GM13977 (cell line): ENCODE measurements at places on chromosomes 4 and X.

DNA sequence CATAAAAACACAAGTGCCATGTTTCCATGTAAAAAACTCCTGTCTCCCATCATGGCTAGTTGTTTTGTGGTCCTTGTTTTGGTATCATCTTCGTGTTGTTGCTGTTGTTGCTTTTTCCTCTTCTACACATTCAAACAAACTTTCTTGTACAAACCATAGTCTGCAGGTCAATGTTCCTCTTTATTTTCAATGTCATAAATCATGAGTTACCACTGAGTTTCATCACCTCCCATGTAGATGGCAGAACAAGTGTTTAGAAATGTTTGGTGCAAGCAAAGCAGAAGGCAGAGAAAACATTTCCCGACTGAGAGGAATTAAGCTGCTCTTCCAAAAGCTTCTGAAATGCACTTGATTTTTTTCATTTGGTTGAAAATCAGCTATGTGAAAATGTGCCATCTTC, 166.0 kb downstream of the ANTXR2 start:
- no peak for DNase-seq

- DNase-seq = no peak
Observed at GRCh38 chr4:122508083-122508482, 51.6 kb upstream of the IL2 start.

GRCh38 chr4:3765271-3766035, 732 bp upstream of the ADRA2C start:
- DNase-seq = peak; percentile 70

- no peak for DNase-seq
Observed at GRCh38 chrX:10893366-10893765, 217.8 kb upstream of the HCCS start.

DNA sequence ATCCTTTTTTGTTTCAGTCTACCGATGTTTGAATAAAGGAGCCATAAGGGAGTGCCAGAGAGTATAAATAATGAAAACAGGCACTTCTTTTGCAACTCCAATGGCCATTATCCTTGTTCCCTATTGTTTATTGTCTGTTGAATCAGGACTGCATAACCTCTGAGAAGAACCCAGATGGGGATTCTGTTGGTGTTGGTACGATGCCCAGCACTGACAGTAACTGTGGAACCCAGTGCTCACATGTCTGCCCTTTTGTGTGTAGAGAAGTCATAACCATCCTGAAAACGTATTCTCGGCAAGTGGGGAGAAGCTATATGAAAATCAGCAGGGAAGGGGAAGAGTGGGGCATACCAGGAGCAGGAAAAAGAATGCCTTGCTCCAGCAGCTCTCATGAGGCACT, 195.1 kb upstream of the EDNRA start:
- DNase-seq = no peak

- DNase-seq = no peak
Observed at GRCh38 chr4:1522606-1523005, 116.4 kb upstream of the NKX1-1 start.

DNA sequence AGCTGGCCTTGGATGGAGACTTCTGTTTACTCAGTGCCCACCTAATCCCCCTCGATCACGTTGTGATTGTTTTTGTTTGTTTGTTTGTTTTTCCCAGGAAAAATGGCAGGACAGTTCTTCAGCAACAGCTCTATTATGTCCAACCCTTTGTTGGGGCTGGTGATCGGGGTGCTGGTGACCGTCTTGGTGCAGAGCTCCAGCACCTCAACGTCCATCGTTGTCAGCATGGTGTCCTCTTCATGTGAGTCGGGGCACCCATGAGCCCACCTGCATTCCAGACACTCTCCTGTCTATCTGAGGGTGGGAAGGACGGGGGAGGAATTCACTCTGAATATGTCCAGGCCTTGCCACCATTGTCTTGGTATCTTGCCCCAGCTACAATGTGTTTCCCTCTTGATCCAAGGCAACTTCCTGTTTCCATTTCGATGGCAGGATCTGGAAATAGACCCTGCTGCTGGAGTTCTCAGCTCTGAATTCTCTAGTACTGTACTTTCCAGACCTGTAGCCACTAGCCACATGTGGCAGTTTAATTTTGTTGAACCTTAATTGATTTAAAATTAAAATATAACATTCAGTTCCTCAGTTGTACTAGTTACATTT, 10.5 kb downstream of the SLC34A2 start:
- no peak for DNase-seq

DNA sequence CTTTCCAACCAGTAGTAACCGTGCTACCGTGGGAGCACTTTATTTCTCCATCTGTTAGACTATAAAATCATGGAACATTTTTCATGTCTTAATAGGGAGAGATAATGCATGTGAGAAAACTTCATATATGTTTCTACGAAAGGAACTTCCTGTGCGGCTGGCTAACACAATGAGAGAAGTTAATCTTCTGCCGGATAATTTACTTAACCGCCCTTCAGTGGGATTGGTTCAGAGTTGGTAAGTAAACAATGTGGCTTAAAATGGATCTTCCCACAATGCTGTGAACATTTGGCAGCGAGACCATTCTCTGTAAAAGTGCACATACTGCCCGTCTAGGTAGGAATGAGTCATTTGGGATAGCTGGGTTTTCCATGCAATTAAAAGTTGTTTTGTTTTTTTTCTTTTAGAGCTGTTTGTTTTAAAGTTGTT, 29.6 kb downstream of the PDK3 start:
- no peak for DNase-seq

GRCh38 chr4:132218406-132218805, 930.7 kb upstream of the PCDH10 start:
- no peak for DNase-seq

- no peak for DNase-seq
Observed at GRCh38 chrX:119757979-119758730, at the start of gene SOWAHD. TSS of gene SOWAHD (plus strand) at chrX:119758588. CDS start at chrX:119758668, 80 bp downstream.

DNA sequence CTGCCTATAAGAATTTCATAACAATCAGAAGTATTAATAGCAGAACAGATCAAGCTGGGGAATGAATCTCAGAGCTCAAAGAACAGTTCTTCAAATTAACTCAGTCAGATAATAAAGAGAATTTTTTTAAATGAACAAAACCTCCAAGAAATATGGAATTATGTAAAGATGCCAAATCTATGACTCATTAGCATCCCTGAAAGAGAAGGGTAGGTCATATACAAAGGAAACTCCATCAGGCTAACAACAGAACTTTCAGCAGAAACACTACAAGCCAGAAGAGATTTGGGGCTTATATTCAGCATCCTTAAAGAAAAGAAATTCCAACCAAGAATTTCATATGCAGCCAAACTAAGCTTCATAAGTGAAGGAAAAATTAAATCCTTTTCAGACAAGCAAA, 28.6 kb downstream of the CBR4 start:
- DNase-seq = no peak

- DNase-seq = no peak
Observed at GRCh38 chr4:113998079-113998478, 18.6 kb upstream of the ARSJ start.

GRCh38 chr4:41077628-41078027, 136.7 kb downstream of the APBB2 start:
- DNase-seq = no peak

- no peak for DNase-seq
Observed at GRCh38 chrX:12269484-12269883, 131.2 kb downstream of the FRMPD4 start.

- DNase-seq = no peak
Observed at GRCh38 chr4:25908491-25908901, 5.5 kb upstream of the SMIM20 start.

- no peak for DNase-seq
Observed at GRCh38 chr4:184215709-184216328, 1.9 kb downstream of the ENPP6 start.

- no peak for DNase-seq
Observed at GRCh38 chrX:1516596-1517104, 20.3 kb downstream of the P2RY8 start.

DNA sequence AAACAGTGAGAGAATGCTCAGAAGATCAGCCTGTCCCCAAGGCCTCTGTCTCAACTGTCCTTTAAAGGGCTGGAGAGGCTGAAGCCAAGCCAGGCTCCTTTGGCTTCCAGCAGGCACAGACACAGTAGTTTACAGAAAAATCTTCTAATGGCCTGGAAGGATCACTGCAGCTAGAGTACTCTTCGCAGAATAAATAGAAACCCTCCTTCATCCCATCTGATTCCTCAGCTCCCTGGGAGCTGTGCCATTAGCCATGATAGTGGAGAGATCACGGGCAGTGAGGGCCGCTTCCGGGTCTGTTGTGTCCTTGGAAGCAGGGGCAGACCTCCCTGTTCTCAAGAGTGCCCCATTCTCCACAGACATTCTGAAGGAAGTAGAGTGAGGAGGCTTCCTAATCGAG, 63.1 kb downstream of the CCNI start:
- no peak for DNase-seq

DNA sequence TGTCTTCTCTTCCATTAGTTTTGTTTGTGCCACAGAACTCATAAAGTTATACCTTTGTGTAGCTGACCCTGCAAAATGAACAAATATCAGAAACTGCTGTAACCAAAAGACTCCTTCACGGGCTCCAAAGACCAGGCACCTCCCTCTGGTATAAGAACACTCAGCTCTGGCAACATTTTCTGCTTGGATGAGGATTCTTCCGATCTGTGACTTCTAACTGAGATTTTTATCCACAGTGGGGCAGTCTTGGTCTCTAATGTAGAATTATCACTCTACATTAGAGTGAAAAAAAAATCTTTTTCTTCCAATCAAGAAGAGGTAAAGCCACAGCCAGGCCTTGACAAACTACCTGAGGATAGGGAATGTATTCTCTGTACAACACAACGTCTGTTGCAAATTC, 38.5 kb upstream of the PRSS48 start:
- no peak for DNase-seq

GRCh38 chr4:19278665-19279064, 973.0 kb upstream of the SLIT2 start:
- DNase-seq = no peak

- no peak for DNase-seq
Observed at GRCh38 chr4:110058677-110059076, 139.7 kb downstream of the ELOVL6 start.

DNA sequence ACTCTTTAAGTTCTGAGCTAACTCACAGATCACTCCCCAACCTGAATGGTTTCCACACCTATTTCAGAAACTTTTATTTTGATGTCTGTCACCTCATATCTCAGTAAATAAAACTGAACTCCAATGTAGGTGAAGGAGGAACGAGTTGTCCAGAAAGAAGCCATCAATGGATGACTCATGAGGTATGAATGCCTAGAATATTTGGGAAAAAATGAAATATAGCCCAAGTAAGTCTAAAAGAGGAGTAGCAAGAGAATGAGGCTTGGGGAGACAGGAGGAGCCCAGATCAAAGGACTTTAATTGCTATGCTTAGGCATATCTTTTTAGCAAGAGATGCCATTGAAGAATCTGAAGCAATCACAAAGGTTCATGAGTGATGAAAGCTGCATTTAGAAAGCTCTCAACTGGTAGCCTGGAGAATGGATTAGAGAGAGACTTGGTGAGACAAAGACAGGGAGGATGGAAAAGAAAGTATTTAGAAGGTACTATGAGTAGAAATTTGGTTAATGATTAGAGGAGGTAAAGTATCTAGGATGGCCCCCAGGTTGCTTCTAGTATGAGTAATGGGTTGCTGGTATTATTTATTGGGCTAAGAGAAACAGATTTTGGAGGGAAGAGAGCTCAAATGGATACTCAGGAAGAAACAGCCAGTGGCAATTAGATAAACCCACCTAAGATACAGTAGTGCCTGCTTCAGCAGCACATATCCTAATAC, 39.4 kb downstream of the NOCT start:
- DNase-seq = no peak

GRCh38 chrX:15336023-15336413, 695 bp upstream of the PIGA start:
- no peak for DNase-seq

DNA sequence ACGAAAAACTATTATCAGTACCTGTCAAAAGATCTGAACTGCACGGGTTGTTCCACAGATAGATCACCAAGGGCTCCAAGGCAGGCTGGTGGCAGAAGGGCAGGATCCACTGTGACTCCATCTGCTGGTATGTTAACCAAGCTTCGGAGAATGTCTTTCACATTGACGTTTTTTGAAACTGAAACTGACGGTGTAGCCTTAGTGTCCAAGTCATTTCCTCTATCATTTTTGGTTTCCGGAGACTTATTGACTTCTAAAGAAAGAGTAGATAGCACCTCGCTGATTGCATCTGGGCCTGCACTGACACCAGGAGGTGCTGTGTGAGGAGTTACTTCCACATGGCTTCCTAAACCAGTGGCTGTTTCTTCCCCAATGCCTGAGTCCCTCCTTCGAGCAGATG, 186.9 kb downstream of the LRBA start:
- DNase-seq = peak; percentile 42

DNA sequence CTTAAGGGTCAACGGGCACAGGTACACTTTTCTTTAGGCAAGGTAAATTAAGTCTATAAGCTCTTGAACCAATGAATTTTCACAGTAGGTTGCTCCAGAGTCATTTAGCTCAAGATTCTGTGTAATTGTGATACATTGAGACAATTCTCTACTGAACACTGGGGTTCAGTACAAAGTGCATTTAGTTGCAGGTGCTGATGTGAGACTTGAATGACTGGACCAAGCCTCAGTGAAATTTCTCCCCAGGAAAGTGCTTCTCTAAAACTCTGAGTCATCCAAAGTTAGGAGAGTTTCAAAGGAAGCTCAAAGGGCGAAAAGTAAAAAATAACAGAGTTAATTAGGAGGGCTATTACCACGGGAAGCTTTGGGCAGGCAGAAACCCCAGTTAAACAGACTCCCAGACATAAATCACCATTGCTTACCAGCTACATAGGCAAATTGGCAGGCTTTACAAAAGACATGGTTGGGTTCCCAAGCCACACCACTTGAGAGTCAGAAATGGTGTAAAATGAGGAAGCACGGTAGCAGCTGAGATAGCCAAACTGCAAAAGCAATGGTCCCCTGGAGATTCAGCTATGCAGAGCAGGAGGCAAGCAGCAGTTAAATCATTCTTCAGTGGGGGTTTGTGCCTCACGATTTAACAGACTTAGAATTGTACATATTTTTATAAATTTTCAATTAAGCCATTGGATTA, 202.6 kb downstream of the PCDH19 start:
- no peak for DNase-seq

DNA sequence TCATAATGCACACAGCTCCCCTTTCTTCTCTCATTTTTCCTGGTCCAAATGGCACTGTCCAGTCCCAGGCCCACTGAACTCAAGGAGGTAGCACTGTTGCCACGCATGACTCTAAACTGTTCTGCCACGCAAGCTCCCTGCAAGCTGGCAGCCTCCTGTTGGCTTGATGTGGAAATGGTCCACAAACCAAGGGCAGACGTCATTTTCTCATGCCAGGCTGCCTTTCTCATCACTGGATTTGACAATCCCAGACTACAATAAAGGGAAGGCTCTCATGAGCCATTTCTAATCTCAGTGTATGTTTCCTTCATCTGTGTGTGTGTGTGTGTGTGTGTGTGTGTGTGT, 22.4 kb downstream of the OTOP1 start:
- no peak for DNase-seq

GRCh38 chr4:152063621-152064240, 302.9 kb upstream of the GATB start:
- DNase-seq = no peak

GRCh38 chrX:129759576-129760061, 20.1 kb upstream of the SASH3 start:
- no peak for DNase-seq
